Occipital lobe (tissue), 3 donors: ENCODE measurements at places on chromosomes 3 and 15. TPM values are rescaled to one million over a fixed set of nuclear protein-coding genes. Genes with fewer than 3 reads are reported as not detected.

PRICKLE2 gene
- total RNA-seq: 87.5 TPM

CLRN1 gene
- total RNA-seq: not detected

KNL1 gene
- 4.7 TPM for total RNA-seq

MME gene
- 7.2 TPM for total RNA-seq

SNRPA1 gene
- total RNA-seq: 15.0 TPM

DENND4A gene
- 76.6 TPM for total RNA-seq

GOLGA8T gene
- total RNA-seq: 0.16 TPM

ZSCAN2 gene
- 32.6 TPM for total RNA-seq

SLC28A1 gene
- total RNA-seq: not detected

VIPR1 gene
- 0.16 TPM for total RNA-seq

DHX36 gene
- 131 TPM for total RNA-seq

GABRB3 gene
- 124 TPM for total RNA-seq

KIF9 gene
- 3.1 TPM for total RNA-seq

VEPH1 gene
- 9.2 TPM for total RNA-seq

PYDC2 gene
- total RNA-seq: not detected

ZCWPW2 gene
- 2.8 TPM for total RNA-seq

ANKRD63 gene
- total RNA-seq: not detected

POPDC2 gene
- 0.94 TPM for total RNA-seq

CDHR4 gene
- not detected for total RNA-seq

LRRIQ4 gene
- total RNA-seq: 0.31 TPM

POC1A gene
- 3.1 TPM for total RNA-seq

CNTN4 gene
- 56.9 TPM for total RNA-seq

STARD5 gene
- 5.9 TPM for total RNA-seq

IL20RB gene
- 0.62 TPM for total RNA-seq

PCOLCE2 gene
- 4.5 TPM for total RNA-seq

SYNPR gene
- total RNA-seq: 56.5 TPM

CLDN16 gene
- total RNA-seq: under 0.01 TPM

CPNE9 gene
- total RNA-seq: 0.31 TPM

ACOX2 gene
- total RNA-seq: 0.78 TPM

MKRN3 gene
- 25.7 TPM for total RNA-seq

SLC6A20 gene
- 2.7 TPM for total RNA-seq

ISY1 gene
- 16.8 TPM for total RNA-seq

RBPMS2 gene
- not detected for total RNA-seq

SCN11A gene
- total RNA-seq: 0.31 TPM

NR2F2 gene
- total RNA-seq: 4.1 TPM

HDC gene
- total RNA-seq: not detected

C3orf85 gene
- total RNA-seq: not detected
